ENCODE measurements at places on chromosomes 2 and 18. TPM values are rescaled to one million over a fixed set of nuclear protein-coding genes. Genes with fewer than 3 reads are reported as not detected.

Gene SP3
- total RNA-seq, result 89.2 TPM

Gene TMX3
- 104 TPM for total RNA-seq

Gene PLB1
- total RNA-seq, result 1.4 TPM

Gene SLC30A3
- total RNA-seq, result under 0.01 TPM

Gene ANTXR1
- 262 TPM for total RNA-seq

Gene ALK
- under 0.01 TPM for total RNA-seq

Gene ERMN
- total RNA-seq, result not detected

Gene SIX2
- under 0.01 TPM for total RNA-seq

Gene ZNF385B
- not detected for total RNA-seq

Gene EPB41L3
- total RNA-seq, result 10.1 TPM

Gene VWC2L
- not detected for total RNA-seq

Gene L3MBTL4
- total RNA-seq, result 0.28 TPM

Gene KIF5C
- 0.09 TPM for total RNA-seq

Gene CIAO1
- 67.6 TPM for total RNA-seq

Gene FOXD4L1
- 0.09 TPM for total RNA-seq

Gene PRSS56
- not detected for total RNA-seq

Gene ZNF892
- total RNA-seq, result 3.0 TPM

Gene ACADL
- total RNA-seq, result 0.37 TPM

Gene TACR1
- under 0.01 TPM for total RNA-seq
